Vagina (tissue), 2 donors: ENCODE measurements at places on chromosomes 11 and 22.
A peak's percentile ranks its signal among the peaks of the same experiment; 100 is the strongest.

DNA sequence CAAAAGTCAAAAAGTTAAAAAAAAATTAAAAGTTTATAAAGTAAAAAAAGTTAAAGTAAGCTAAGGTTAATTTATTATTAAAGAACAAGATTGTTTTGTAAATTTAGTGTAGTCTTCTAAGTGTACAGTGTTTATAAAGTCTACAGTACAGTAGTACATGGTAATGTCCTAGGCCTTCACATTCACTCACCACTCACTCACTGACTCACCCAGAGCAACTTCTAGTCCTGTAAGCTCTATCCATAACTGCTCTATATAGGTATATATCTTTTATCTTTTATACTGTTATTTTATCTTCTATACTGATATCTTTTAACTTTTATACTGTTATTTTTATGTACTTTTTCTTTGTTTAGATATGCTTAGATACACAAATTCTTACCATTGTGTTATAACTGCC, 11.2 kb downstream of the C2CD3 start:
- no peak for DNase-seq

DNA sequence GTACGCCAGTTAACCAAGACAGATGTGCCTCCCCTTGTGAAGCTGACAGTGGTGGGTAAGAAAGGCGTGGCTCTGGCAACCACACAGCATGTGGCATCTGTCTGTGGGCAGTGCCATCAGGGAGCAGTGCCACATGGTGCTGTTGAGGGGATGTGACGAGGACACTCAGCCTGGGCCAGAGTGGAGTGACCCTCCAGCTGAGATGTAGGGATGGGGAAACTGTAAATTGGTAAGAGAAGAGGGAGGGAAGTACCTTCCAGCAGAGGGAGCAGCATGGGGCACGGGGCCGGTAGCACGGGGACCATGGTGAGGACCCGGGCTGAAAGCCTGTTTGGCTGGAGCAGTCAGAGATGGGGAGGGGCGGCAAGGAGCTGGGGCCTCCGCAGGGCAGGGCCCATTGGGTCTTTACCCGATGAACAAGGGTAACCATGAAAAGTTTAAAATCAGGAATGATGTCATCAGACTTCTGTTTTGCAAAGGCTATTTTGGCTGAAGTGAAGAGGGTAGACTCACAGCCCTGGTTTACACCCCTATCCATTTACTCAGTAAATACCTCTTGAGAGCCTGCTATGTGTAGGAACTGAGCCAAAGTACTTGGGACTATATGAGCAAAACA, 10.4 kb downstream of the TMPRSS6 start:
- DNase-seq, result no peak

DNA sequence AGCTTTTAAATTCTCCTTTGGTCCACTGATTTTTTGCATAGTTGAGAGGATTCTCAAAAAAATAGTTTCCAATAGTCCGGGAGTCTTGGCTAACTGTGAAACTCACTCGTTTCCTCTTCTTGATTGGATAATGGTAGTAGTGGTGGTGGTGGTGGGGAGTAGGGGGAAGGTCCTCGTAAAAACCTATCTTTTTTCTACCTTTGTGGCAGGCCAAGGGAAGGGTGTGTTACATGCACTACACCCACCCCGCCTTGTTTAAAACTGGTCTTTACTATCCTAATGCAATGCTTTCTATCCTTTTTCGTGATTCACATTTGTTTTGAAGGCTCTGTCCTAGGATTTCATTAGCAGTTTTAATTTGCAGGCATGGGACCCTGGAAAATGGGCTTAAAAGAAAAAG, 4.8 kb downstream of the TEAD1 start:
- DNase-seq, result no peak

- DNase-seq, result no peak
Observed at GRCh38 chr11:119107538-119108145, 498 bp downstream of the C2CD2L start.

DNA sequence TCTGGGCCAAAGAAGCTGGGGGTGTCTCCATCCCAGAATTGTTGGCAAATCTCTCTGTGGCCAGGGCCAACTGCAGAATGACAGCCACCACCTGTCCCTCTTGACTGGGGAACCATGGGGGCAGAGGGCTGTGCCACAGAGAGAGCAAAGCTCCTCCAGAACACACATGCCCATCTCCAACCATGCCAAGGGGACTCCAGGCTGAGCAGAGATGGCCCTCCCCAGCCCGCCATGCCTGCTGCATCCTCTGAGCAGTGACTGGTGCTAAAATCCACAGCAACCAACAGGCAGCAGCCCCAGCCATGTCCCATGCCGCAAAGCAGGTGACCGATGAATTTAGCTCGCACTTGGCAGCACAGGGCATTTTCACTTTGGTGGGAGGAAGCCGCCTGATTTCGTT, 45.0 kb downstream of the LARGE1 start:
- no peak for DNase-seq

DNA sequence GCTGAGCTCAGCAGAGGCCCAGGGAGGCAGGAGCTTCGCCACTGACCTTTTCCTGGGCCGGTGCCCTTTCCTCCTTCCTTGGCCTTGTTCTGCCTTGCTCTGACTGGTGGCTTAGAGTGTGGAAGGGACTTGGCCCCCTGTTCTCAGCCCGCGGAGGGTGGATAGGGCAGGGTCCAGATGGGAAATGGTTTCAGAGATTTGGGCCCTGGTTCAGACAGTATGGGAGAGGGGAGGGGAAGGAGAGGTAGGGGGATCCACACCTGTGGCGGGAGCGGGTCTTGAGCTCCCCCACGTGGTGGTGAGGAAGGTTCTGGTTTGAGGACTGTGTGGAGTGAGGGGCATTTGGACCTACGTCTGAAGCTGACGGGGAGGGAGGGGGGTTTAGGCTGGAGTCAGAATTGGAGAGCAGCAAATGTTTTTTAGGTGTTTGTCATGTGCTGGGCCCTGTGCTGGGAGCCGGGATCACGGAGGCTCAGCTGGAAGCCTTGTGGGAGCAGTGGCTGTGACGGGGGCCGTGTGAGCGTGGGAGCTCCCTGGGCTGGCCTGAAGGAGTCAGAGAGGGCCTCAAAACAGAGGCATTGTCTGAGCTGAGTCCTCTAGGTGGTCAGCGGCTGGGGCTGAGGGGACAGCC, 27.2 kb downstream of the SHANK3 start:
- no peak for DNase-seq

DNA sequence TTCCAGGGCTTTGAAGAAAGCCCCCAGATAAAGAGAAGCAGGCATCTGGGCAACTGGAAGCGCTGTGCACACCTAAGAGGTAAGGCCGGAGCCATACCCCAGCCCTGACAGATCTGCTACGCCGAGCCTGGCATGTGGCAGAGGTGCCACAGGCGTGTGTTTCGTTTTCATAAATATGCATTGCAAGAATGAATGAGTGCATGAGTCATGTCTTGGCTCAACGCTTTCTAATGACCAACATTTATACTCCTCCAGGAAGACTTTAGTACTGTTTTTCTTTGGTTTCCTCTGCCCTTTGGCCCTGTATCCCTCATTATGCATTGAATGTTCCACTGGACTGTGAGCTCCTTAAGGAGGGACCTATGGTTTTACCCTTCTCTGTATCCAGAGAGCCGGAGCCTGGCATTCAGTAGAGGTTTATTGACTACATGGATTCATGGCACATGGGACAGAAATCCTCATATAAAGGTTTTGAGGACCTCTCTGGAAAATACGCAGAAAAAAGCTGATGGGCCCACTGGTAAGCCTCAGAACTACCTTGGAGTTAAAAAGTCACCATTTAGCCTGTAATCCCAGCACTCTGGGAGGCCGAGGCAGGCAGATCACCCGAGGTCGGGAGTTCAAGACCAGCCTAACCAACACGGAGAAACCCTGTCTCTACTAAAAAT, 38.9 kb upstream of the CSNK2A3 start:
- DNase-seq, result no peak

DNA sequence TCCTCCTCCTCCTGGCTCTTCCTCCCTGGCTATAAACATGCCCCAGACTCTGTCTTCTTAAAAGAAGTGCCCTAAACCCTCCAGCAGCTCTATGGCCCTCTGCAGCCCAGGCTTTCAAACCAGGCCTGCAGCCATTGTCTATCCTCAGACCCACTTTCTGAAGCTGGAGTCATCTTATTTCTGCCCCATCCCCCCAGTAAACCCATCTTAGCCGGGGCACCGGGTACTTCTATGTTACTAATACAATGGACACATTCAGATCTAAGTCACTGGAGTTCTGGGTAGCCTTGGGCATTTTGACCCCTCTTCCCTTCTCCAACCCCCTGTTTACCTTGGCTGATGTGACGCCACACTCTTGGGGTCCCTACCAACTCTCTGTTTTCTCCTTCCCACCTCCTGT, 29.7 kb upstream of the CACNG2 start:
- DNase-seq, result peak; percentile 58

- DNase-seq, result no peak
Observed at GRCh38 chr11:65414776-65415498, 7.7 kb upstream of the NEAT1 start.

DNA sequence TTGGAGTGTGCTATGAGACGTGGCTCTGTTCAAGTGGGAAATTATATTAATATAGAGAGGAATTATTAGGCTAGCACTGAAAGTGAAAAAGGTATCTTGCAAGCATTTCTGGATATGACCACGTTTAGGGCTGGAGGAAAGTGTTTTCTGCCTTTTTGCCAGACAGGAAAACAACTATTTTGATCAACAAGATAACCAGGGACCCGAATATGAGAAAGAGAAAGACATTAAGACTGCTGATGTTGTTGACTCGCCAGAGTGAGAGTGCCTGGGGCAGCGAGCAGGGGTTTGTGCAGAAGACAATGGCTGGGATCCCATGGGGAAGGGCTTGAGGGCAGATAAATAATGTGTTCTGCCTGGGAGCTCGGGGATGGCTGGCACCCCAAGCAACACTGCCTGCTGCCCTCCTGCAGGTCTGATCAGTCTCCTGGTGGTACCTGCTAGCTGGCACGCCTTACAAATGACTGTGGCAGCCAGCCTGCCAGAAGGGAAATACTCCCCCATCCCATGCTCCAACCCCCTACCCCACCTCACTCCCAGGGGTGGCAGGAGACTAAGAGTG, 23.1 kb upstream of the CHST1 start:
- DNase-seq, result no peak

- DNase-seq, result no peak
Observed at GRCh38 chr11:70272009-70272408, 1.5 kb downstream of the PPFIA1 start.

GRCh38 chr22:39574779-39575551, 4.4 kb downstream of the CACNA1I start:
- DNase-seq, result no peak

DNA sequence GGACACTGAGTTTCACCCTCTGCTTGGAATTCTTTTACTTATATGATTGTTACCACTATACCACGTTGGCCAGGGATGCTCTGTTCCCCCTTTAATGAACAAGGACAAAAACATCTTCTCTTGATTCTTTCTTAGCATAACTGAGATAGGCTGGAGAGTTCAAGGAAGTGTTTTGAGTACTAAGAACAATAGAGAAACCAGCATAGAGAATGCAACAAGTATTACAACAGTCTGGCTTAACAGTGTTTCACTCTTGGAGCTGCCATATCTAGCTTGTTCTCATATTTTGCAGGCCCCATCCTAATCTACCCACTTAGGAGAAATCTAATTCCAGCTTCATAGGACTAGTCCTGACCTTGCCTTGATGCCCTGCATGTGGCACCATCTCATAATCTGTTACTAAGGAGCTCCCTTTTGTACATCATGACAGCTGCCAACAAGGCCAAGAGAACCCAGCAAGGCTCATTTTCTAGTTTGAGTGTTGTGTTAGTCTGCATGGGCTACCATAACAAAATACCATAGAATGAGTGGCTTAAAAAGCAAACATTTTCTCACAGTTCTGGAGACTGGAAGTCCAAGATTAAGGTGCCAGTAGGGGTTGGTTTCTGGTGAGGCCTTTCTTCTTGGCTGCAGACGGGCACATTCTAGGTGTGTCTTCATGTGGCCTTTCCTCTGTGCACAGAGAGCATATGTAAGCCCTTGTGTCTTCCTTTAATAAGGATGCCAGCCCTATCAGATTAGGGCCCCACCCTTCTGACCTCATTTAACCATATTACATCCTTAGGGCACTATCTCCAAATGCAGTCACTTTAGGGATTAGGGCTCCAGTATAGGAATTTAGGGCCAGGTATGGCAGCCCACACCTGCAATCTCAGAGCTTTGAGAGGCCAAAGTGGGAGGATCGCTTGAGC, 37.8 kb downstream of the PACS1 start:
- DNase-seq, result no peak

GRCh38 chr11:13108416-13108815, 99.3 kb downstream of the RASSF10 start:
- no peak for DNase-seq

GRCh38 chr11:119511614-119512306, 88.8 kb upstream of the THY1 start:
- no peak for DNase-seq

DNA sequence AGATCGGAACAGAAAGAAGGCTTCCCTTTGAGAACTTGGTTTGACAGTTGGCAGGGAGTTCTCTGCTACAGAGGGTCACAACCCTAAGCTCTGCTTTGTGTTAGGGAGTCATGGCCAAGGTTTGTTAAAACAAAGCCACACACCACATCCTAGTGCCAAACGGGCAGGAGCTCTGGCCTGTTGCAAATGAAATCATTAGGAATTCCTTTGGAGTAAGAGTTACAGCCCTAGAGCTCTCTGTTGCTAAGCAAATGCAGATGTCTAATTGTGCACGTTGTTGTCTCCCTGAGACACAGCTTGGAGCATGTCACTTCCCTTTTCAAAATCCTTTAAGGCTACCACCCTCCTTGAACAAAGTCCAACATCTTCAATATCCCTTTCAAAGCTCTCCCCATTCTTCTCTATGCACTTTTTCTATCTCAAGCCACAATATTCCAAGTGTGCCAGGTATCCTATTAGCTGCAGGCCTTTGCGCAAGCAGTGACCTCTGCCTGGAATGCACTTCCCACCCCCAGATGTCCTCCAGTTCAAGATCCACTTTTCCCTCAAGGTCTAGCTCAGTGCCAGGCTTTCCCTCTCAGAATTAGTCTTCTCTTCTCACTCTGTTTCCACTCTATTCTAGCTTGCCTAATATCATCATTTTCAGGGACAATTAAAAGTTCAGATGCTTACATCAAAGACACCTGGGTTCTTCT, 253.7 kb upstream of the POU2AF2 start:
- no peak for DNase-seq

DNA sequence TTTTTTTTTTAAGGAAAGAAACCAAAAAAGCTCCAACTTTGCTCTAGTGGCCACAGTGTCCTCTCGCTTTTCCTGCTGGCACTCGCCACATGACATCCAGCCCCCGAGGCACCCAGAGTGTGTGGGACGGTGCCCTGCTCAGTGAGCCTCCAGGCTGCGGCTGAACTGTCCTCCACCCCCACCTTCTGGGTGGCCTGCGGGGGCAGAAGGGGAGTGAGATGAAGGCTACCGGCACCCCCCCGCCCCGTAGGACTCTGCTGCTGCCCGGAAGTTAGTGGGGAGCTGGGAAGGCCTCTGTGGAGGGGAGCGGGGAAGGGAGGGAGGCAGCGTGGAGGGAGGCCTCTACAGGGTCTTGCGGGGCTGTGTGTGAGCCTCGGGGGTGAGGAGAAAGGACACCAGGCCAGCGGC, 264.4 kb downstream of the CTTN start:
- no peak for DNase-seq

- no peak for DNase-seq
Observed at GRCh38 chr11:130370845-130371590, 56.3 kb upstream of the ZBTB44 start.

- DNase-seq, result no peak
Observed at GRCh38 chr11:106321601-106322000, 244.1 kb downstream of the AASDHPPT start.
